Aorta (tissue), 5 donors: ENCODE measurements at places on chromosomes 13 and 19. TPM values are rescaled to one million over a fixed set of nuclear protein-coding genes. Genes with fewer than 3 reads are reported as not detected.

Gene MUC16
- 0.03 TPM for total RNA-seq

Gene FUT1
- total RNA-seq: 4.4 TPM

Gene SEMA6B
- total RNA-seq: 25.6 TPM

Gene CCDC70
- not detected for total RNA-seq

Gene ICAM5
- 1.3 TPM for total RNA-seq

Gene IL4I1
- total RNA-seq: 7.2 TPM

Gene NOTCH3
- total RNA-seq: 376 TPM

Gene PPP1R15A
- total RNA-seq: 182 TPM

Gene ZNF793
- 7.5 TPM for total RNA-seq

Gene PTPRS
- total RNA-seq: 220 TPM

Gene LGALS7
- total RNA-seq: not detected

Gene NLRP4
- total RNA-seq: not detected

Gene CEACAM20
- total RNA-seq: not detected

DNA sequence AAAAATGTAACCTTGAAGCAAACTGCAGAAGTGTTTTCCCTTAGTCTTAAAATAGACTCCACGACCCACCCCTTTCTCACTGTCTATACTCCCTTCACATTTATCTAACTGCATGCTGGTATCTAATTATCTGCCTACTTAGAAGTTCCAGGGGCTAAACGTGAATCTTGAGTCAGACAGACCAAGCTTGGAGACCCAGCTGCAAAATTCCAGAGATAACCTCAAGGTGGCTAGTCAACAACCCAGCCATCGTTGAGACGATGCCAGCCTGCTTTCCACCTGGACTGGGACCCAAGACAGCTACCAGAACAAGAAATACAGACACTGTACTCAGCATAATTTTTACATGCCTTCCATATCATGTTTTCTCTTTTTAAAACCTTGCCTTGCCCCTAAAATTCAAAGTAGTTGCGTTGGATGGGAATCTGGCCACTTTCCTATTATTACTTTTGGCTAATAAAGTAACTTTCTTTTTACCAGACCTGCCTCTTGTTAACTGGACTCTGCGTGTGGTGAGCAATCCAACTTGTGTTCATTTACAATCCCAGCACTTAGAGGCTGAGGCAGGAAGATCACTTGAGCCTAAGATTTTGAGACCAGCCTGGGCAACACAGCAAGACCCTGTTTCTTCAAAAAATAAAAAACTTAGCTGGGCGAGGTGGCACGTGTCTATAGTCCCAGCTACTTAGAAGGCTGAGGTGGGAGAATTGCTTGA, 82.3 kb downstream of the CDADC1 start:
- H3K27ac ChIP-seq: peak overlapping the region; percentile 40
- no peaks in the 10 kb centered on the region for H3K36me3 ChIP-seq
- no peaks in the 10 kb centered on the region for H3K4me1 ChIP-seq
- H3K4me3 ChIP-seq: no peak overlapping the region
- H3K27me3 ChIP-seq: no peaks in the 10 kb centered on the region

DNA sequence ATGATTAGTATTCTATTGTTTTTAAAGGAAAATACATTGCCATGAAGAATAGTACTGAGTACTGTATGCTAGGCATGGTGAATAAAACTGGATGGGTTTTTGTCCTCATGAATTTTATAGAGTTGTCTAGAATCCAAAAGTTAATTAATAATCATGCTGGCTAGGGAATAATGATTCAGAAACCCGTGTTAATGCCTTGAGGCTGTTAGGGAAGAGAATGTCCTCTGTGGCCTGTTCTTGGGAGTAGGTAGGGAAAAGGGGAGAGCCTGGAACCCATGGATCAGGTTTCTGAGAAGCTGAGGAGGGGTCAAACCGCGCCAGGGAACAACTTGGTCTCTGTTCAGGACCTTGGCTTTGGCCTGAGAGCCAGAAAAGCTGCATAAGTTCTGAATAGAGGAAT, 1376.3 kb upstream of the SLC10A2 start:
- no peak overlapping the region for H3K4me3 ChIP-seq
- no peaks in the 10 kb centered on the region for H3K4me1 ChIP-seq
- no peak for DNase-seq
- H3K36me3 ChIP-seq: no peaks in the 10 kb centered on the region

DNA sequence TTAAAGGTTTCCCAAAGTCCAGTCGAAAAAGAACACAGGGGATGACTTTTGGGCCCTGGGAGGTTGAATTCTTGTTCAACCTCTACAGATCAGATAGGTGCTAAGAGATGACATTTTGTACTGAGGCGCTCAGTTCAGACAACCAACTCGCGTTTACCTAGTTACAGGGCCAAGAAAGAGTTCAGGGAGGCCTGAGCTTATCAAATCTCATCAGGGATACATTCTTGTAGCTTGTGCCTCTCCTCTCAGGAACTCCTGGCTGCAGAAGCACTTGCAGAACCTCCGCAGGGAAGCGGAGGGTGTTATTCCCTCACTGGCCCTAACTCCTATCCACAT, 825 bp downstream of the ZNF776 start:
- H3K4me1 ChIP-seq: no peaks in the 10 kb centered on the region

- peaks cover 4% of the 10 kb centered on the region for H3K36me3 ChIP-seq
- no peak overlapping the region for H3K4me3 ChIP-seq
- no peak overlapping the region for H3K27ac ChIP-seq
These were observed 53.4 kb upstream of the AKAP11 start for GRCh38 chr13:42218576-42218975.

- no peaks in the 10 kb centered on the region for H3K36me3 ChIP-seq
- H3K4me1 ChIP-seq: no peaks in the 10 kb centered on the region
These were observed 7.0 kb downstream of the PDX1 start for GRCh38 chr13:27926644-27927434.

DNA sequence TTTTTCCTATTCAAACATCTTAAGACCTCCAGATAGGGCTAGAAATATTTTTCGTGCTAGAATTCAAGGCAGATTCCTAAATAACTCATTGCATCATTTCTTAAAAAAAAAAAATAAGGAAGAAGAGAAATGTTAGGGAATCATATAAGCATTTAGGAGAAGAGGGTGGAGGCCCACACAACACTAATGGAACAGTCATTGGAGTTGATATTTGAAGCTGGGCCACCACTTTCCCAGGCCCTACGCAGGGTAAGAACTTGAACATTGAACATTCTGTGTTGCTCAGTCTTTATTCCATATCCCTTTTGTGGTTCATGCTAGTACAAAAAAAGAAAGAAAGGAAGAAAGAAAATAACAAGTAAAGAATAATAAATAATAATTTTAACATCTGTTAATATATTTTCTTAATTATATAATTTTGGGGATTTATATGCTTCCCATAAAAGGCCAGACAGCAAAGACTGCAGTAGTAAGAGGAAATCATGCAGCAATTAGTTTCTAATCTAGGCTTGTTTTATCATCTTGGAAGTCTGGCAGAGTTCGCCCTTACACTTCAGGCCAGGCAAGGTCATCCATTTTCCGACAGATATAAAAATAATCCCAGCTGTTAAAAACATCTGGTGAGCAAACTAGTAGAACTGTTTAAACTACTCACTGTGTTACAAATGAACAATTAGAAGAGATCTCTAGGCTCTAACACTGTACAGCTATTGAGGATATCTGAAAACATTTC, 127.7 kb downstream of the FRY start:
- no peak for DNase-seq
- H3K27me3 ChIP-seq: no peaks in the 10 kb centered on the region
- H3K4me1 ChIP-seq: no peaks in the 10 kb centered on the region
- H3K4me3 ChIP-seq: no peak overlapping the region
- H3K36me3 ChIP-seq: peaks cover 3% of the 10 kb centered on the region
- H3K27ac ChIP-seq: peak overlapping the region; percentile 51

GRCh38 chr19:47819858-47820257, 1.9 kb upstream of the CRX start:
- no peaks in the 10 kb centered on the region for H3K4me1 ChIP-seq
- DNase-seq: peak; percentile 30
- H3K27me3 ChIP-seq: no peaks in the 10 kb centered on the region
- no peak overlapping the region for H3K4me3 ChIP-seq
- H3K36me3 ChIP-seq: no peaks in the 10 kb centered on the region
- no peak overlapping the region for H3K27ac ChIP-seq

DNA sequence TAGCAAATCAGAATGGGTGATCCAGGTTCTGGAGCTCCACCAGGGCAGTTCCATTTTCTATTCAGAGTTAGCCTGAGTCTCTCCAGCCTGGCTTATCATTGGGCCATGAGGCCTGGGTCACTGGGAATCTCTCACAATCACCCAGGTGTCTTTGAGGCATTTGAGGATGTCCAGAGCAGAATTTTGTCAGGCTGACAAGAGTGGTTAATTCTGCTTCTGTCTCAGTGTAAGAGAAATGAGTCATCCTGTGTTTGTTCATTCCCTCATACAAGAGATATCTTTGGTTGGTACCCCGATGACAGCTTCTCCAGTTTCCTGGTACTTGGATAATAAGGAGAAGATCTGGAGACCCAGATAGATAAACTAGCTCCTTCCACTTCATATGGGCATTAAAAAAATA, 10.4 kb downstream of the ZNF93 start:
- DNase-seq: no peak
- H3K27ac ChIP-seq: no peak overlapping the region
- no peaks in the 10 kb centered on the region for H3K4me1 ChIP-seq
- no peaks in the 10 kb centered on the region for H3K36me3 ChIP-seq
- H3K4me3 ChIP-seq: no peak overlapping the region

DNA sequence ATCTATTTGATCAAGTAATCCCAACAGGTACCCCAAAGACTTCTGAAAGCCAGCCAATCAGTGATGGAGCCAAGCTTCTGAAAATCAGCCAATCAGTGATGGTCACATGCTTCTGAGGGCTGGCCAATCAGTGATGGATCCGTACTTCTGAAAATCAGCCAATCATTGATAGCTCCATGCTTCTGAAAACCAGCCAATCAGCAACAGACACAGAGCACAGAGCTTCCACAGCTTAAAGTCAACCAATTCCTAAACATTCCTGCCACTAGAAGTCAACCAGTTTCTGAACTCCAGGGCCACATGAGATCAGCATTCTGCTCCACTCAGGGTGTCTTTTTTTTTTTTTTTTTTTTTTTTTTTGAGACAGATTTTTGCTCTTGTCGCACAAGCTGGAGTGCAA, 8.2 kb upstream of the HSD17B14 start:
- no peak overlapping the region for H3K27ac ChIP-seq
- H3K4me3 ChIP-seq: no peak overlapping the region
- H3K4me1 ChIP-seq: no peaks in the 10 kb centered on the region
- H3K36me3 ChIP-seq: no peaks in the 10 kb centered on the region
- no peaks in the 10 kb centered on the region for H3K27me3 ChIP-seq
- no peak for DNase-seq

DNA sequence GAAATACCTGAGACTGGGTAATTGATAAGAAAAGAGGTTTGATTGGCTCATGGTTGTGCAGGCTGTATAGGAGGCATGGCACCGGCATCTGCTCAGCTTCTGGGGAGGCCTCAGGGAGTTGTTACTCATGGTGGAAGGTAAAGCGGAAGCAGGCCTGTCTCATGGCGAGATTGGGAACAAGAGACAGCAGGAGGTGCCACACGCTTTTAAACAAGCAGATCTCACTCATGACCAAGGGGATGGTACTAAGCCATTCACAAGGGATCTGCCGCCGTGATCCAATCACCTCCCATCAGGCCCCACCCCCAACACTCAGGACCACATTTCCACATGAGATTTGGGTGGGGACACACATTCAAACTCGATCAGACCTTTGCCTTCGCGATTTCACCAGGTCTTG, 86.2 kb downstream of the ANKRD10 start:
- no peak for DNase-seq
- no peak overlapping the region for H3K27ac ChIP-seq
- no peaks in the 10 kb centered on the region for H3K4me1 ChIP-seq
- no peaks in the 10 kb centered on the region for H3K36me3 ChIP-seq
- H3K27me3 ChIP-seq: no peaks in the 10 kb centered on the region
- H3K4me3 ChIP-seq: no peak overlapping the region

- DNase-seq: no peak
- H3K4me3 ChIP-seq: no peak overlapping the region
- H3K27me3 ChIP-seq: no peaks in the 10 kb centered on the region
- peaks cover 1% of the 10 kb centered on the region for H3K4me1 ChIP-seq
- H3K36me3 ChIP-seq: peaks cover 2% of the 10 kb centered on the region
These were observed 69.2 kb downstream of the NALCN start for GRCh38 chr13:101346942-101347728.

DNA sequence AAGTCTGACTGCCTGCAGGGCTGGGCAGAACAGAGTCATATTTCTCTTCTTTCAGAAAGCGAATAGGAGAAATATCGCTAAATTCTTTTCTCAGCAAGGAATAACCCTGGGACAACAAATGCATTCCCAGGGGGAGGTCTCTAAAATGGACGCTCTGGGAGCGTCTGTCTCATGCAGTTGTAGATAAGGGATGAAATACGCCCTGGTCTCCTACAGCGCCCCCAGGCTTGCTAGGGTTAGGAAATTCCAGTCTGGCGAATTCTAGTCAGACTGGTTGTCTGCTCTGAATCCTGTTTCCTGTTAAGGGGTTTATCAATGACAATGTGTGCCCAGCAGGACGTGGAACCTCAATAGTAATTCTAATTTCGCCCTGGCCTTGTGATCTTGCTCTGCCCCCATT, 1214.1 kb downstream of the DIAPH3 start:
- H3K27me3 ChIP-seq: no peaks in the 10 kb centered on the region
- no peaks in the 10 kb centered on the region for H3K4me1 ChIP-seq
- H3K27ac ChIP-seq: no peak overlapping the region
- no peak overlapping the region for H3K4me3 ChIP-seq
- H3K36me3 ChIP-seq: no peaks in the 10 kb centered on the region

GRCh38 chr13:39892721-39893685, 237.5 kb downstream of the COG6 start:
- no peak overlapping the region for H3K27ac ChIP-seq
- peak; percentile 55 for DNase-seq

- H3K4me1 ChIP-seq: no peaks in the 10 kb centered on the region
- no peak for DNase-seq
- no peaks in the 10 kb centered on the region for H3K27me3 ChIP-seq
- no peak overlapping the region for H3K4me3 ChIP-seq
These were observed 3.1 kb upstream of the PTPRH start for GRCh38 chr19:55212447-55212846.

DNA sequence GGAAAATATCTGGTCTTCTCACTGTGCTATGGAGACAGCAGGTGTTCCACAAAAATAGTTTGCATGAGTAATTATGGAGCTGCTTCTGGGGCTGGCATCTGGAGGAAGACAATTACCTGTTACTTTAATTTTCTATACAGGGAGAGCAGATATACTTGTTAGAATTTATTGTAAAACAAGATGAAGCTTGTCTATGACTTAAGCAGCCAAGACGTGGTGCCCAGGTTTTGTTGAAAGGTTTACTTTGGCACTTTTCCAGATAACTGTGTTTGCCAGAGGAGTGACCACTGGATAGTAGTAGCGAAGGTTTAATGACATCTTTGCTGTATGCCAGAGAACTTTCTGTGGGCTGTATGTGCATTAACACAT, 134.5 kb upstream of the KL start:
- H3K4me3 ChIP-seq: no peak overlapping the region
- H3K27me3 ChIP-seq: no peaks in the 10 kb centered on the region
- no peaks in the 10 kb centered on the region for H3K4me1 ChIP-seq
- H3K27ac ChIP-seq: no peak overlapping the region
- no peak for DNase-seq
- no peaks in the 10 kb centered on the region for H3K36me3 ChIP-seq

- H3K36me3 ChIP-seq: no peaks in the 10 kb centered on the region
- H3K4me3 ChIP-seq: no peak overlapping the region
- no peaks in the 10 kb centered on the region for H3K4me1 ChIP-seq
- DNase-seq: no peak
- no peak overlapping the region for H3K27ac ChIP-seq
- H3K27me3 ChIP-seq: no peaks in the 10 kb centered on the region
These were observed 251.2 kb upstream of the SGCG start for GRCh38 chr13:22929381-22930126.

GRCh38 chr13:35387682-35388250, 88.7 kb downstream of the MAB21L1 start:
- no peaks in the 10 kb centered on the region for H3K36me3 ChIP-seq
- no peak for DNase-seq
- no peaks in the 10 kb centered on the region for H3K27me3 ChIP-seq
- H3K27ac ChIP-seq: no peak overlapping the region
- no peak overlapping the region for H3K4me3 ChIP-seq
